ENCODE measurements at places on chromosomes 13 and 19.

DNA sequence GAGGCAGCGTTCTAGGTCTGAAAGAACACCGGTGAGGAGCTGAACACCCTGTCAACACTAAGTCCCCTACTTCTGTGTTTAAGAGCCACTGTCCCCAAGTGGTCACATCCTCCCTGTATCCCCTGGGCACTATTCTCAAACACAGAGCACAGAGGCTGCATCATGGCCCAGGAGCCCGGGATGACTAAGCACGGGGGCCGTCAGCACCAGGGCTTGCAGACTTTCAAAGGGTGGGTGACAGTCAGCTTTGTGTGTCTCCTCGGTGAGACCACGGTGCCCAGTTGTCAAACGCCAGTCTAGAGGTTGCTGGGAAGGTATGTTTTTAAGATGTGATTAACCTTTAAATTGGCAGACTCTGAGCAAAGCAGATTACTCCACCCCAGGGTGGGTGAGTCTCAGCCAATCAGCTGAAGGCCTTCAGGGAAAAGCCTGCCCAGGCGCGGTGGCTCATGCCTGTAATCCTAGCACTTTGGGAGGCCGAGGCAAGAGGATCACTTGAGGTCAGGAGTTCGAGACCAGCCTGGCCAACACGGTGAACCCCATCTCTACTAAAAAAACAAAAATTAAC lies 8.0 kb downstream of the MAP2K2 start:
- DNase-seq: no peak

GRCh38 chr19:4722671-4723594 lies 709 bp downstream of the DPP9 start:
- DNase-seq: peak; percentile 39

GRCh38 chr13:81929988-81930387 lies 1589.1 kb upstream of the SPRY2 start:
- DNase-seq: no peak

- DNase-seq: no peak
Observed at GRCh38 chr19:39401549-39402345, 4.9 kb upstream of the ZFP36 start.

GRCh38 chr19:10717054-10717355 lies 874 bp upstream of the DNM2 start:
- no peak for DNase-seq
